ENCODE measurements at places on chromosomes 16 and 17.
A peak's percentile ranks its signal among the peaks of the same experiment; 100 is the strongest.

GRCh38 chr16:9837481-9837880 lies 344.7 kb downstream of the GRIN2A start:
- DNase-seq = no peak

- DNase-seq = no peak
Measured at GRCh38 chr17:40056379-40057015, 2.3 kb upstream of the MED24 start.

GRCh38 chr17:75695141-75695829 lies 26.0 kb upstream of the ITGB4 start:
- DNase-seq = no peak

GRCh38 chr17:71495420-71495819 lies 625.4 kb upstream of the SOX9 start:
- DNase-seq = no peak

- no peak for DNase-seq
Measured at GRCh38 chr17:8072729-8073461, 14.6 kb downstream of the ALOX12B start.

DNA sequence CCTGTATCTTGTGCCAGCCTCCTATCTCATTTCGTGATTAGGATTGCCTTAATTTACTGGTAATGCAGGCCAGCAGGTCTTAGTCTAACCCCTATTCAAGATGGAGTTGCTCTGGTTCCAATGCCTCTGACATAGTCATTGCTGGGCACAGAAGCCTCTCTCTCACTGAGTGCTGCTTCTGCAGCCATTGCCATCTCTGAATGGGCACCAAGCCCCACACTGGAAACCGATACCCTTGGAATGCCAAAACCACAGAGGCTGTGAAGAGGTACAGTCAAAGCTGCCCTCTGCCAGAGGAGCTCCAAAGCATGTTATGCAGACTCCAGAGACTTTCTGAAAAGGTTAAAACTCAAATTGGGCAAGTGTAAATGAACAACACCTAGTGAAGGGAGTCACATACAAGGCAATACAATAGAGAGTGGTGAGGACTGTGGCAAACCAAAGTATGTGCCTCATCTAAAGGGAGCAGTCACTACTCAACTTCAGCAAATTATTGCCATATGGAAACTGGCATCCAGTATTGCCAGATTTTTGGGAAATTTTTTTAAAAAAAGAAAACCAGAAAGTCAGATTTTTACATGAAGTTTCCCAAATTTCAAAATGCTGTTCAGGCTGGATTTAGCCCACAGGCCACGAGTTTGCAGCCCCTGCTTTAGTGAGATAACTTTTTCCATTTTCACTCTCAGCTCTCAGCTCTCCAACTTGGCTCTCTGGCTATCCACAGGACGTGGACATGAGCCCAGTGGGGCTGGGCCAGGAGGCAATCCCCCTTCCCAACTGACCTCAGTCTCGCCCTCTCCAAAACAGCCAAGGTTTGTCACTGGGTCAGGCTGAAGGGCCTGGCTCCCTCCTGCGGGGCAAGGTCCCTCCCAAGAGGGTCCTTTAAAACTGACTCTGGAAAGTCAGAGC lies 2.1 kb upstream of the MMP2 start:
- DNase-seq = no peak

DNA sequence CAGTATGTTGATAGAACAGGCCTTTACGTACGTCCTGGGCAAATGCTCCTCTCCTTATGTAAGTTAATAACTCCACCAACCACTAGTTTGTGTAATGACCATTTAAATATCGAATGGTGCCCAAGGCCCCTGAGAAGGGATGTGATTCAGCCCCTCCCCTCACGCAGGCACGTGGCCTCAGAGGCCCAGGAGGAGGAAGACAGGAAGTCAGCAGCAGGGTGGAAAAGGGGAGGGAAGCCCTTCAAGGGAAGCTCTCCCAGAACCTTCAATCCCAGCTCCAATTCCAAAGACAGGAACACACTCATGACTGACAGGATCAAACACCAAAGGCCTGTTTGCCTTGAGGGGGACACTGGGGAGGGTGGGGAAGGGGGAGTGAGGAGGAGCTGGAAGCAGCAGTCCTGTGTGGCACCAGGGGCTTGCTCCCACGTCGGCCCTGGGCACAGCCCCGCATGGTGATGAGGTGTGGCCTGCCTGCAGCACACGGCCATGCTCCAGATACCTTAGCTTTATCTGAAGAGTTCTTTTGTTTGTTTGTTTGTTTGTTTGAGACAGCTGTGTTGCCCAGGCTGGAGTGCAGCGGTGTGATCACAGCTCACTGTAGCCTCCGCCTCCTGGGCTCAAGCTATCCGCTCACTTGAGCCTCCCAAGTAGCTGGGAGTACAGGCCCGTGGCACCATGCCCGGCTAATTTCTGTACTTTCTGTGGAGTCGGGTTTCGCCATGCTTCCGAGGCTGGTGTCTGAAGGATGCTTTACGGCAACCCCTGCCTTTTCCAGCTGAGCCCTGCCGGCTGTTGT lies 105.0 kb downstream of the ZNF778 start:
- peak; percentile 67 for DNase-seq

DNA sequence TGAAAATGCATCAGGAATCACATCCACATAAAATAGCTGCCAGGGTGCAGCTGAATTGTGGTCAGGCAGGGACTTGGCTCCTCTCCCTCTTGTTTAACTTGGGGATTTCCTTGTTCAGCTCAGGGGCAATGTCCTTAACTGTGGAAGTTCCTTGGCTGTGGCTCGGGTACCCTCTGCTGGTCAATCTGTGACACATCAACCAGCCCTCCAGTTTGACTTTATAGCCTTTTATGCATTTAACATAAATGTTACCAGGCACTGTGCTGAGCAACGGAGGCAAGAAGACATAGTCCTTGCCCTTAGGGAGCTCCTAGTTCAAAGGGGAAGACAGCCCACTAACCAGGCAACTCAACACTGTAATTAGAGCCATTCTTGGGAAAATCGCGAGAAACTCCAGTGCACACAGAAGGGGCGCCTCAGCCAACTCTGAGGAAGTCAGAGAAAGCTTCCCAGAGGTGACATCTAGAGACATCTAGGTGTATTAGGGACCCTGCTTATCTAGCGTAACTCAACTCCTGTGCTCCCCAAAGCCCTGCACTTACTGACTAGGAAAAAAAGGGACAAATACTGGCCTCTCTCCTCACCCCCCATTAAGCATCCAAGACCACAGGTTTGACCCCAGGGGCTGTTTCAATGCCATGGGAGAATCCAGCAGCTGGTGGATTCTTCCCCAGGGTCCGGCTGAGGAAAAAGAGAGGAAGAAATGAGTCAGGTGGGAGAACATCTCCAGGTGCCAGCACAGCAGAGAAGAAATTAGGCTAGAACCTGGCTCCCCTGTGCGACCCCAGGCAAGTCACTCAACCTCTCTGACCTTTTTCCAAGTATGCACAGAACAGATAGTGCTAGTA lies 17.3 kb upstream of the EEF2K start:
- peak; percentile 89 for DNase-seq
